ENCODE measurements at places on chromosomes 4 and X.

GRCh38 chrX:1545776-1546408 is 8.9 kb upstream of the P2RY8 start:
- DNase-seq = no peak

DNA sequence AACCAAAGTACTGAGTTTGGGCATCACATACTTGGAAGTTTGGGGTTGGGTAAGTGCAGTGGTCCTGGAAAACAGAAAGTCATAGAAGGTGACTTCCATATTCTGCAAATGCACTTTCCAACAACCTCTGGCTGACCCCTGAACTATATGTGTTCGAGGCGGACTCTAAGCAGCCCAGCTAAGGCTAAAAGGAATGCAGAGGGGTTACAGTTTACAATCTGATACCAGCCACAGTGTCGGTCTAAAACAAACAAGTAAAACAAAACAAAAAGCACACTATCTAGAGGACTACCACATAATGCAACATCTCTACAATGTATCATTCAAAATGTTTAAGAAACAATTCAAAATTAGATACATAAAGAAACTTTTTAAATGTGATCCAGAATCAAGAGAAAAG is 185.6 kb downstream of the ADAMTS3 start:
- no peak for DNase-seq

GRCh38 chrX:78307665-78308064 is 19.7 kb downstream of the CYSLTR1 start:
- DNase-seq = no peak

- DNase-seq = no peak
Measured at GRCh38 chr4:127261476-127261875, 371.3 kb upstream of the INTU start.

DNA sequence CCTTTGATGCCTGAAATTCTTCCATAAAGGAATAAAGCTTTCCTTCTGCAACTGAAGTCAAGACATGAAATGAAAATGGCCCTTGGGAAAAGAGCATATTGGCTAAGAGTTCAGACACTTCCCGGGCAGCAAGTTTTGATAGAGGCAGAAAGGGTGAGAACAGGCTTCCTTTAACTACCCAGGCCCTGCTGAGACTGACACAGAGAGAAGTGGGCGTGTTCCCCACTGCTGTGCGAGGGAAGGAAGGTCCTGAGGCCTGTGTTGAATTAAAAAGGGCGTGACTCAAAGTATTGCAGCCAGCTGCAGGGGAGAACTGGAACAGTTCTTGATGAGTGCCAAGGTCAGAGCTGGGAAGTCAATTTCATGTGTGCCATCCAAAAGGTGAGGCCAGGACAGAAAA is 33.9 kb upstream of the ADGRG2 start:
- DNase-seq = no peak

- no peak for DNase-seq
Measured at GRCh38 chr4:128825226-128825625, 15.7 kb downstream of the JADE1 start.

DNA sequence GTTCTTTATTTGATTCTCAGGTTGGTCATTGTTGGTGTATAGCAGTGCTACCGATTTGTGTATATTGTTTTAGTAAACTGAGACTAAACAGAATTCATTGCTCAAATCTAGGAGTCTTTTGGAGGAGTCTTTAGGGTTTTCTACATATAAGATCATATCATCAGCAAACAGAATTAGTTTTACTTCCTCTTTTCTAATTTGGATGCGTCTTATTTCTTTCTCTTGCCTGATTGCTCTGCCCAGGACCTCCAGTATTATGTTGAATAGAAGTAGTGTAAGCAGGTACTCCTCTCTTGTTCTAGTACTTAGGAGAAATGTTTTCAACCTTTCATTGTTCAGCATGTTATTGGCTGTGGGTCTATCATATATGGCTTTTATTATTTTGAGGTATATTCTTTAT is 92.6 kb downstream of the IQCM start:
- no peak for DNase-seq

DNA sequence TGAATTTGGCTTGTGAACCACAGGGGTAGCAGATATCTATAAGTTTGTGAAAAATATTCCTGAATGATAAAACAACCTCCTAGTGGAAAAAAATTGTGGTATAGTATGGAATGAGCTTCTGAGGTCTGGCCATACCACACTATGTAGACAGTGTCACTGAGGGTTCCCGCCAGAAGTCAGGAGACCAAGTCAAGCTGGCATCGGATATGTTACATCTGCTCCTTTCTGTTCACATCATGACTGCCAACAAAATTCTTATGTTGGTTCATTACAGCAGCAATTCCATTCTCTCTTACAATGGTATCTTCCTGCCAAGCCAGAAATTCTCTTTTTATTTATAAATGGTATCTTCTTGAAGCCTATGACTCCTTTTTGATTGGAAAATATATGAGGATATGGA is 273.0 kb downstream of the PPP3CA start:
- DNase-seq = no peak

GRCh38 chr4:8860892-8861575 is 10.6 kb downstream of the HMX1 start:
- no peak for DNase-seq

GRCh38 chrX:16005917-16006316 is 117.4 kb upstream of the GRPR start:
- no peak for DNase-seq

DNA sequence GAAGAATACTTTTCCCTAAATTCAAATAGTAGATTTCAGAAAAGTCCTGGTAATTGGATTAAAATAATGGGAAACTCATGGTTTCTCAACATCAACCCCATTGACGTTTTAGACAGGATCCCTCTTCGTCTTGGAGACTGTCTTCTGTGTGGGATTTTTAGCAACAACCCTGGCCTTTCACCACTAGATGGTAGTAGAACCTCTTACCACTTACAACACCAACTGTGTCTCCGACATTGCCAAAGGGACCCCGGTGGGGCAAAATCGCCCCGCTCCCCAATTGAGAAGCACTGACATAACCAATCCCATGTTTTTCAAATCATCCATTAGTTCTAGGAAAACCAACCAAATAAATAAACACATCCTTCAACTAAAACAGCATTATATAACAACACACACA is 16.9 kb upstream of the ANOS1 start:
- peak; percentile 4 for DNase-seq

GRCh38 chrX:38861489-38861888 is 60.2 kb downstream of the MID1IP1 start:
- no peak for DNase-seq

GRCh38 chr4:97770222-97770621 is 373.1 kb downstream of the STPG2 start:
- DNase-seq = no peak

DNA sequence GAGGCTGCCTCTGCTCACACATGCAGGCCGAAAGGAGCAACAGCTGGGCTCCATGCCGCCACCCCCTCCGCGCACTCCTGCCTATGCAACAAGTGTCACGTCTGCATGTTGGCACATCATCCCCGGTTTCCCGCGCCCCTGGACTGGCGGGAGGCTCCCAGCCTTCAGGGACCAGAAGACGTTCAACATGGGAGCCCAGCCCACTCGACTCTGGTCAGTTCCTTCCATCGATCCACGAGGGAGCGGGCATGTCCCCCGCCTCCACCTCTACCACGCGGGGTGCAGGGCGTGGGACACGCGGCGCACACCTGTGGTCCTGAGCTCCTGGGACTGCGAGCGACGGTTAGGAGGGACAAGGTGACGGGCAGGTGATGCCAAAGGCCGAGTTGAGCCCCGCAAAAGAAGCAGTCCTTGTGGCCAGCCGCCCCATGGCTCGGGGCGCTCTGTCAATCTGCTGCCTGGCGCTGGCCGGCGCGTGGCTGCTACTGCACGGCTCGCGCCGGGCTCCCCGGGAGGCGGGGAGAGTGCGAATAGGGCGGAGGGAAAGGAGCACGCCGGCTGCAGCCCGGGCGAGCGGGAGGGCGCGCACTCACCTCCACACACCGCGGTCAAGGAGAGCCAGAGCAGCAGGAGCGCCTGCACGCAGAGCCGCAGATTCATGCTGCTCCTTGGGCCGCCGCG is 645 bp downstream of the APLN start:
- DNase-seq = no peak

GRCh38 chrX:106680716-106681115 is 45.8 kb upstream of the RNF128 start:
- no peak for DNase-seq

- DNase-seq = no peak
Measured at GRCh38 chrX:97787311-97787710, 903.6 kb downstream of the RPA4 start.

DNA sequence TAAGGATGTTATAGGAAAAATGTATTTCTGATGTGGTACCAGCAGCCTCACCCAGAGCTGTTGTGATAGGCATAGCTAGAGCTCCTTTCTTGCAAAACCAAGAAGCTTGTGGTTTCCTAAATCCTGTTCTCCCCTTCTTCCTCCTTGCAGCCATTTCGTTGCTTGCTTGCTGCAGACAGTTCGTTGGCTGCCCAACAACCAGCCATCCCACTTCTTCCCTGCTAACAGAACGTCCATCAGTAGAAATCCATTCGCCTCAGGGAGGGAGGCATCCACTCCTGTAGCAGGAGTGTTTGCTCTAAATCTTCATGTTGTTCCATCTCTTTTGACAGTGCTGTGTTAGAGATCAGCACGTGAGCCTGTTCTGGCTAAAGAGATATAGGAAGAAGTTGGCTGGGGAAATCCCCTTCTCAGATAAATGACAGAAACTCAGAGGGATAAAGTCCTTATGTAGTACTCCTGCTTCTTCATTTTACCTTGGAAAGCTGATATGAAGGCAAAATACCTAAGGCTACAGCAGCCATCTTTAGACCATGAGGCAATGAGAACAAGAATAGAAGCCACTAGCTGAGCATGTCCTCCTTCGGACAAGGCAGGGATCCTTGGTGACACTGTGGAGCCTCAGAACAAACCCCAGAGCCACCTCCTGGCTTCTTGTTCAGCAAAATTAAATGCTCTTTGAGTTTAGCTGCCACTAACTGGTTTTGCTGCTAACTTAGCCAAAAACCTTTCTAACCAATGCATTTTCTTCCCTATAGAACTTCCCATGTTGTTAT is 68.4 kb upstream of the RELL1 start:
- no peak for DNase-seq

All from NCI-H1930 (cell line).